Stimulated activated CD4-positive, alpha-beta T cell treated with anti-CD3 and anti-CD28 coated beads, Interleukin-4, amount 100 ng/mL, for 4 hours (primary cell): ENCODE measurements at places on chromosomes 4 and X.
A peak's percentile ranks its signal among the peaks of the same experiment; 100 is the strongest.

DNA sequence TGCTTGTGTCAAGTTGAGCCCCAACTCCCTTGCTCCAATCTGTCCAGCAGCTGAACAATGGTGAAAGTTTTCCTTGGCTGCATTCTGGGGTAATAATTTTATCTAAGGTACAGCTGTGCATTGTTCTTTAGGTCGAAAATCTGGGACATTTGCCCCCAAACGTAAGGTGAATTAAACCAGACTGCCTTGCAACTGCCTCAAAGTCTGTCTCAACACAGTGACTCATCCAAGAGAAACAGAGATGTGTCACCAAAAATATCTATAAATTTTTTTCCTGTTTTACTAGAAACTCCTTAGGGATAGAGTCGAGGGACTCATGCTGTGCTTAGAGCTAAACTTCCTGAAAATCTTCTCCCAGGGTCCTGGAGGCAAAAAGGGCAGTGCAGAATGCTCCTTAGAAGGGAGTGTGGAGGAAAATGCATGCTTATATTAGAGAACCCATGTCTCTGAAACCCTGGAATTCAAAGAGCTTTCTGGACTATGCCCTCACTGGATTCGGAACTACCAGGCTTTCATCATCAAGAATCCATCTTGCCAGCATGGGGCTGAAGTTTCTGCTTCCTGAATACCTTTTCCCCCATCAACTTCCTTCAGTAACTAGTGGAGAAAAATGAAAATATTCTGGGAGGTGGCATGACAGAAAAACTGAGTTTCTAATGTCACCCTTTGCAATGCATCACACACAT, 115.7 kb downstream of the PALLD start:
- DNase-seq: no peak

GRCh38 chrX:42992199-42992943, 214.4 kb upstream of the PPP1R2C start:
- no peak for DNase-seq

GRCh38 chr4:47837094-47837907, 566 bp downstream of the CORIN start:
- DNase-seq: peak; percentile 33

DNA sequence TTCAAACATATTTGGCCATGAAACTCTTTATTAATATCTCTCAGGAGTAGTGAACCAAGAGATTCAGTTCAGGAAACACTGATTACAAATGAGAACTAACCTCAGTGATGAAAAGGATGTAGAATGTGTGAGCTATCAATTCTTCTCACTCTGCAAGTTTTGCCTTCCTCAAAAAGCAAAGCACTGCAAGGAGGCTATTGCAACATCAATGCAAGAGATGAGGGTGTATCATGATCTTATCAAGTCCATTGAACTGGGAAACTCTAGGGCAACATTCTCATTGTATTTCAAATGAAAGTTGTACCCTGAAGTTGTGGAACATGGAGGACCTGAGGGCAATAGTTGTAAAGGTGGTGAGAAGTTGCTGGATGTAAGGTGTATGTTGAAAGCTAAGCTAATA, 56.4 kb upstream of the VEGFC start:
- DNase-seq: no peak

- no peak for DNase-seq
Measured at GRCh38 chr4:139458999-139459398, 5.1 kb downstream of the RAB33B start.

GRCh38 chr4:75995727-75996126, 5.0 kb upstream of the SDAD1 start:
- DNase-seq: no peak

DNA sequence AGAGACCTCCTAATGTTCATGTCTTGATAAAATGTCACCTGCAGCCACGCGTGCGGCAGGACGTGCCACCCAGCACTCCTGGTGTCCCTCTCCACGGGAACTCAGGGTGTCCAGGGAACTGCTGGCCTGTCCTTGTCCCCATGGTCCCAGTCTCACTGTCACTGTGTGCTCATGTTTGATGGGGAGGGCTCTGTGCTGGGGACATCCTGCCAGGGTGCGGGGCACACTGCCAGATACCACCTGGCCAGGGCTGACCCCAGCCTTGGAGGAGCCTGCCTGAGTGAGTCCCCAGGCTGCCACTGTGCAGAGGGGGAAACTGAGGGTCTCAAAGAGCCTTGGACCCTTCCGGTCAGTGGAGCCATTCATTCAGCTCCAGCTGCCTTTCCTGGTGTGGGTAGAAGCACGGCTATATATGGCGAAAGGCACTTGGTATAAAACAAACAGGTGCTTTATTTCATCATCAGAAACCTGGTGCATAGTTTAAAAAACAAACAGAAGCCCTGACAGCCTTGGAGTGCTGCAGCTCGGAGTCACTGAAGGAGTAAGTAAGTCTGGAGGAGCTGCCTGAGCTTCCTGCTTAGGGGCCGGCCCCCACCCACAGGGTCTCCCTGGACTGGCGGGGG, 33.0 kb downstream of the NOP14 start:
- no peak for DNase-seq

- no peak for DNase-seq
Measured at GRCh38 chr4:118307643-118308042, 45.2 kb downstream of the PRSS12 start.

- DNase-seq: no peak
Measured at GRCh38 chr4:175424111-175424510, 388.0 kb downstream of the GPM6A start.

DNA sequence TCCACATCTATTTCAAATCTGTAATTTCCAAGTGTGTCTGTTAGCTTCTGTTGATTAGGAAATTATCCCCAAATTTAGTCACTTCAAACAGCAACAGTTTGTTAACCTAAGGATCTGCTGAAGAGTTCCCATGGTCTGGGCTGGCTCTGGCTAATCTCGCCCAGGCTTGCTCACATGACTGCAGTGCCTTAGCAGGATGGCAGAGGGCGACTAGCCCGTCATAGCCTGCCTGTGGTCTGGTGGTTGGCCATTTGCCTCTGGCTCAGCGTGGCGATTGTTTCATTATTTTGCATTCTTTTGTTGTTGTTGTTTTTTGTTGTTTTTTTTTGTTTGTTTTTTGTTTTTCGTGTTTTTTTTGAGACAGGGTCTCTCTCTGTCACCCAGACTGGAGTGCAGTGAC, 264.0 kb downstream of the TRIML1 start:
- DNase-seq: no peak

DNA sequence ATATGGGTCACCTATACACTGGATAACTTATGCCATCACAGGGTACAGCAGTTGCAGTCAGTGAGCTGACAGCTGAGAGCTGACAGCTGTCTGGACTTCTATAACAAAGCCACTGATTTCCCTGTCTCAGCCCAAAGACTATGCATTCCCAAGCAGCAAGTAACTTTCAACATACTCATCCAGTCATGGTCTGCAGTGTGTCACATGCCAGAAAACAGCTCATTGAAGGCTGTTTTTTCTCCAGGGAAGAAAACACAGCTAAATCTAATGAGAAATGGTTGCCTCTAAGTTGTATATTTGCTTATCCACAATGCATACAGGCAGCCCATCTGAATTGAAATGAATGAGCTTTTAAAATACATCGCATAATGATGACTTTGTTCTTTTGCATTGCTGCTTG, 6.3 kb downstream of the KIAA1210 start:
- no peak for DNase-seq

DNA sequence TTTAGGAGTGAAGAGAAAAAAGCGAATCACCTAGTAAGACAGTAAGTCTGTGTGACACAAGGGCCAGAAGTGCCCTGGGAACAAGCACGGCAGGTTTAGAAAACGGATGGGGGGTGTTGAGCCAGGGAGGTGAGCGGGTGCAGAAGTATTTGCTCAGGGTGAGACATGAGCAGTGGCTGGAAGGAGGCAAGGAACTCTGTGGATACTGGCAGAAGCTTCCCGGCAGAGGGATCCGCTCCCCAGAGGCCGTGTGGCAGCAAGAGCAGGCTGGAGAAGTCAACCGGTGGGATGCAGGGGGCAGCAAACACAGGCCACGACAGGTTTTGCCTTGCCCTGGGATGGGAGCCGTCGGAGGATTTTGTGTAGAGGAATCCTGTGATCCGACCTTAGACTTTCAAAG, 2.3 kb upstream of the UVSSA start:
- DNase-seq: no peak

- DNase-seq: no peak
Measured at GRCh38 chrX:50579955-50580354, 109.3 kb upstream of the DGKK start.

GRCh38 chr4:120007896-120008436, 58.7 kb downstream of the MAD2L1 start:
- no peak for DNase-seq

DNA sequence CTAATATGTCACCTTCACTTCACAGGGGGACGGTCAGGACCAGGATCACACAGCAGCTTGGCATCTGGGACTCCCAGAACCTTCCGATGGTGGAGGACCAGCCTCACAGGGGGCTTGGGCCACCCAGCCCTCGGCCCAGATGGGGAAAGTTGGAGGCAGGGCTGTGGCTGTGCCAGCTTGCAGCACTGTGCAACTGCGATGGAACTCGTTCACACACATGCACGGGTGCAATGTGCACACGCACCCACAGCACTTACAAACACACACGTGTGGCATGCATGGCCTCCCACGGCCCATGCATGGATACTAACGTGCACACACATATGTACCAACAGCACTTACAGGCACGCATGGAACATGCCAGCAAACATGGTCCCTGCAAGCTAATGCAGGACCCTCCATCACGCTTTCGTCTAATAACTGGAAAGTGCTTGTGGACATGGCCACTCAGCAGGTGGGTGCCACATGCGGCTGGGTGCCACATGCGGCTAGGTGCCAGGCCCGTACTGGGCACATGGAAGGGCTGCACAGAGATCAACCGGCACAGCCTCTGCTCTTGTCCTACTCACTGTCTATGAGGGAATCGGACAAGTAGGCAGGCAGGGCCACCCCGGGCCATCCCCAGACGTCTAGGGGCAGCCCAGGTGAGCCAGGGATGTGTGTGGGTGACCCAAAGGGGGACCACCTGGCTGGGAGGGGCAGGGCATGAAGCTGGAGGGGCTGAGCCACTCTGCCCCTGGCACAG, 63.2 kb downstream of the ADRA2C start:
- no peak for DNase-seq

GRCh38 chrX:47176101-47176740, 17.4 kb upstream of the UBA1 start:
- DNase-seq: no peak

GRCh38 chr4:102760645-102761295, at the start of gene MANBA:
Gene MANBA, minus strand, starts transcription at chr4:102760968. Its CDS starts 74 bp downstream, at chr4:102760894.
- peak; percentile 75 for DNase-seq
